ENCODE measurements at places on chromosomes 13 and 19. TPM values are rescaled to one million over a fixed set of nuclear protein-coding genes. Genes with fewer than 3 reads are reported as not detected.

DNA sequence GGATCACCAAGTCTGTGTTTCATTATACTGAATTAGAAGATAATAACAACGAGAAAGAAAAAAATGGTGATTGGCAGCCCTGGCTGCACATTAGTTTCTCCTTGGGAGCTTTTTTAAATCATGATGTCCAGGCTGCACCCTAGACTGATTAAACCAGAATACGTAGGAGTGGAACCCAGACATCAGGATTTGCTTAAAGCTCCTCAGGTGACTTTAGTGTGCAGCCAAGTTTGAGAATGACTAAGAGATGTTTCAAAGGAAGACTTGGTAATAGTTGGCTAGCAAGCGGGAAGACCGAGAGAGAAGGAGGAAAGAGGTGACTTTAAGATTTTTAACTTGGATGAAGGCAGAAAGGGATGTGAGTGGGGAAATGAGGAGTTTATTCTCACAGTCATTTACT lies 71.4 kb upstream of the SERP2 start:
- no peak for DNase-seq

GRCh38 chr13:47220453-47221140 lies 323.7 kb upstream of the HTR2A start:
- DNase-seq = no peak

DNA sequence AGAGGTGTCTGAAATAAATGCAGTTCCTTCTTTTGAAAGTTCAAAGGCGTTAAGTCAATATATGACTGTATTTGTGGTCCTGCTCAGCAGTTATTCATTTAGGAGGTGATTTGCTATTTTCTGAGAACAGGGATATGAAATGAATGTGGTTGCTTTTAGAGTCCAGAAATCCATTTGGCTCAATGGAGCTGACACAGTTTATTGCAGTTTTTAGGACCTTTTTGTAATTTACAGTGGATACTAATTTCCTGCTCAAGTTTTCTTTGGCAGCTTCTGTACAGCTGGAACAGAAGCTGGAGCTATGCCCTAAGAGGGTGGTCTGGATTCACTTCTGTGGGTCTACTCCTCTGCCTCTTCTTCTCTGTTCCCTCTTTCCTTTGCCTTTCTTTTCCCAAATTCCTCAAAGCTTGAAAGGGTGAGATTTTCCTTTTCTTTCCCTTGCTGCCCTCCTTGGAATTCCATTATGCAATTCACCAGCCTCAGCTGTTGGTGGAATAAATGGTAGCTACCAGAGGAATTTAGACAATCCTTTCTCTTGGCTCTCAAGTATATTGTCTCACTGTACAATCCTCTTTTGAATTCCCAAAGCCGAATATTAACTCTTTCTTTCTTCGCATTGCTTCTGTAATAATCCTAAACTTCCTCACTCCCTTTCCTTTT lies 39.9 kb downstream of the ITGBL1 start:
- DNase-seq = no peak

DNA sequence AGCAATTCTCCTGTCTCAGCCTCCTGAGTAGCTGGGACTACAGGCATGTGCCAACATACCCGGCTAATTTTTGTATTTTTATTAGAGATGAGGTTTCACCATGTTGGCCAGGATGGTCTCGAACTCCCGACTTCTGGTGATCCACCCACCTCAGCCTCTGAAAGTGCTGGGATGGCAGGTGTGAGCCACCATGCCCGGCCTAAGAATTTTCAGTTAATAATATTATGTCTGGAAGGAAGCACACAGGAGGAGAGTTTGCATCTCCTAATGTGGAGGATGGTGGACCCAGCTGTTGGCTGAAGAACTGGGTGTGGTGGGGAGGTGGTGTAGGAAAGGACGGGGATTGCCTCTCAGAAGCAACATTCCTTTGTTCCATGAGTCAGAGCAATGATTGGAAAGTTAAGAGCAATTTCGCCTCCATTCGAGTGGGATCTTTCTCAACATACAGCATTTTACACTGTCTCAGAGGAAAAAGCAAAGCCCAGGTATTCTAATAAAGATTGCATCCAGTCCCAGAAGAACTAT lies 11.9 kb downstream of the PDCD2L start:
- DNase-seq = no peak

DNA sequence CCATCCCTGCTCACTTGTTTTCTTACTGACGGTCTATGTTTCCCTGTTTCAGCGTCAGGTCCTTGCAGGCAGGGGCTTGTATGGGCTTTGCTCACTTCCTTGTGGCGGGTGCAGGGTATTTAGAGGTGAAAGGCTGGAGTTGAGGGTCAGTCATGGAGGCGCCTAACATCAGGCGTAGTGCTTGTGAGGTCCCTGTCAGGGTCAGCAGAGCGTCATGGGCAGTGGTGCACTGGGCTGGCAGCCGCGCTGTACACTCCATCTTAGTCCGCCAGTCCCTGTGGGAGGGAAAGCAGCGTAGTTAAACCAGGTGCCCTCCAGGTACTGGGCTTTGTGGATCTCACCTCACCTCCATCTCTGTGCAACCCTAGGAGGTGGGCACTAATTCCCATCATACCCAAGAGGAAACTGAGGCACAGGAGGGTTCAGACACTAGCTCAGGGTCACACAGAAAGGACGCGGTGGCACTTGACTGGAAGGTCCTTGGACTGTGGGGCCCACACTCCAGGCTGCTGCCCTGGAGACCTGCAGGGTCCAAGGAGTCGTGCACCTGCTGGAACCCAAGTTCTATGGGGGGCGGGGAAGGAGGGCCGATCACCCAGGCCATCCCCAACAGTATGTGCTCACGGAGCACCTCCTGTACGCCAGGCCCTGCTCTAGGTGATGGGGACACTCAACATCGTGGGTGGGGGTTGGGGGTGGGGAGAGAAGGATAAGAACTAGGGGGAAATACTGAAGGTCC lies 4.6 kb downstream of the GRAMD1A start:
- DNase-seq = no peak

DNA sequence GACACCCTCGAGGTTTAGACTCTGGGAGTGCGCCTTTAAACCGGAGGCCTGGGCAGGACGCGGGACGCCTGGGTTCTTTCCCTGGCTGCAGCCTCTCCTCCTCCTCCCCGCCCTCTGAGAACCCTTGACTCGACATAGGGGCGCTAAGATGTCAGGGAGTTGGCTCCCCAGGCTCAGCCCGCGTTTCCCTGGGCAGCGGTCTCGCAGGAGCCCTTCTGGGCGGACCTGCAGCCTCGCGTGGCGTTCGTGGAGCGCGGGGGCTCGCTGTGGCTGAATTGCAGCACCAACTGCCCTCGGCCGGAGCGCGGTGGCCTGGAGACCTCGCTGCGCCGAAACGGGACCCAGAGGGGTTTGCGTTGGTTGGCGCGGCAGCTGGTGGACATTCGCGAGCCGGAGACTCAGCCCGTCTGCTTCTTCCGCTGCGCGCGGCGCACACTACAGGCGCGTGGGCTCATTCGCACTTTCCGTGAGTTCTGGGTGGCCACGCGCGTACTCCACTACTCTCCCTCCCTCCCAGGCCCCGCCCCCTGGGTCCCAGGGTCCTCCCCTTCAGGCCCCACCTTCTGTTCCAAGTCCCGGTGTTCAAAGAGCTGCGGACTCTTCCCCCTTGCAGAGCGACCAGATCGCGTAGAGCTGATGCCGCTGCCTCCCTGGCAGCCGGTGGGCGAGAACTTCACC lies 1.3 kb downstream of the ICAM5 start:
- no peak for DNase-seq

GRCh38 chr13:42997381-42997780 lies 5.3 kb upstream of the EPSTI1 start:
- DNase-seq = no peak

DNA sequence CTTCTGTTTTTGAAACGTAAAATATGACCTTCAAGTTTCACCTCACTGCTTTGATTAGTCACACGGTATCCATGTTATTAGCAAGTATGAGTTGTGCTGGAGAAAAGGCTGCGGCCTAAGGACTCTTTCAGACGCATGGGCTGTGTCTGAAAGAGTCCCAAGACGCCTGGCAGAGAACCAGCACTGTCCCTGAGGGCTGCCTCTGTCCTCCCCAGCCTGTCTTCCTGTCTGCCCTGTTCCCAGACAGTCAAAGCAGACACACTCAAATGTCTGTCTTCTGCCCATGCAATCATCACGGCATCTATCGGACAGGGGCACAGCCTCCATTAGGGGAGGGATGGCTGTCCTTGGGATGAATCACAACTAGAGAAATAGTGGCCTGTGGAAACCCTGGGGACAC lies 65.5 kb downstream of the DPY19L3 start:
- no peak for DNase-seq

Gene AMH
- total RNA-seq = 0.95 TPM

Gene CRB3
- 2.1 TPM for total RNA-seq

Gene ZNF83
- total RNA-seq = 70.0 TPM

Gene FGF21
- total RNA-seq = not detected

Gene KLK13
- total RNA-seq = not detected

Gene FAM216B
- total RNA-seq = not detected

Gene ADGRE3
- total RNA-seq = not detected

Measured in thoracic aorta (tissue), 2 donors.